CD4-positive, alpha-beta T cell treated with Interleukin-15 for 4 hours (primary cell): ENCODE measurements at places on chromosomes 11 and 22.

DNA sequence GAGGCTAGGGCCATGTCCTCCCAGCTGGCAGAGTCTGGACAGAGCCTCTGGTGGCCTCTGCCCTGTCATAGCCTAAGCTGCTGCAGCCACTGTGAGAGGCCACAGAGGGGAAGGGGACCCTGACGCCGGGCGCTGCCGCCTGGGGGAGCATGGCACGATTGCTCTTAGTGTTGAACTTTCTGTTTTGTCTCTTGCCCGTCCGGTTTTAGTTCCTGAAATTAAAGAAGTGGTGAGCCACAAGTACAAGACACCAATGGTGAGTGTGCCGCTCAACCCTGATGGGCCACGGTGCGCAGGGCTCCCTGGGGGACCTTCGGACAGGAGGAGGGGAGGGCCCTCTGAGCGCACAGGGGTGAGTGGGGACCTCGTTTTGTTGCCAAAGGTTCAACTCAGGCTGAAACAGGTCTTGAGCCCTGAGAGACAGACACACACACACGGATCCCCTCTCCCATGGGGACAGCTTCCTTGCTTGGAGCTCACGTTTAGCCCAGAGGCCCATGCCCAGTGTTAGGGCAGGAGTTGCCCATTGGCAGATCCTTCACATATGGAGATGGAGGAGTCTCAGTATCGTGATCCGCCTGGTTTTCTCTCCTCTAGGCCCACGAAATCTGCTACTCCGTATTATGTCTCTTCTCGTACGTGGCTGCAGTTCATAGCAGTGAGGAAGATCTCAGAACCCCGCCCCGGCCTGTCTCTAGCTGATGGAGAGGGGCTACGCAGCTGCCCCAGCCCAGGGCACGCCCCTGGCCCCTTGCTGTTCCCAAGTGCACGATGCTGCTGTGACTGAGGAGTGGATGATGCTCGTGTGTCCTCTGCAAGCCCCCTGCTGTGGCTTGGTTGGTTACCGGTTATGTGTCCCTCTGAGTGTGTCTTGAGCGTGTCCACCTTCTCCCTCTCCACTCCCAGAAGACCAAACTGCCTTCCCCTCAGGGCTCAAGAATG is 23.8 kb downstream of the MYBPC3 start:
- DNase-seq: no peak

GRCh38 chr11:119580081-119580480 is 148.9 kb downstream of the NECTIN1 start:
- DNase-seq: no peak

- no peak for DNase-seq
Measured at GRCh38 chr11:120842195-120842594, 181.7 kb upstream of the TBCEL start.

DNA sequence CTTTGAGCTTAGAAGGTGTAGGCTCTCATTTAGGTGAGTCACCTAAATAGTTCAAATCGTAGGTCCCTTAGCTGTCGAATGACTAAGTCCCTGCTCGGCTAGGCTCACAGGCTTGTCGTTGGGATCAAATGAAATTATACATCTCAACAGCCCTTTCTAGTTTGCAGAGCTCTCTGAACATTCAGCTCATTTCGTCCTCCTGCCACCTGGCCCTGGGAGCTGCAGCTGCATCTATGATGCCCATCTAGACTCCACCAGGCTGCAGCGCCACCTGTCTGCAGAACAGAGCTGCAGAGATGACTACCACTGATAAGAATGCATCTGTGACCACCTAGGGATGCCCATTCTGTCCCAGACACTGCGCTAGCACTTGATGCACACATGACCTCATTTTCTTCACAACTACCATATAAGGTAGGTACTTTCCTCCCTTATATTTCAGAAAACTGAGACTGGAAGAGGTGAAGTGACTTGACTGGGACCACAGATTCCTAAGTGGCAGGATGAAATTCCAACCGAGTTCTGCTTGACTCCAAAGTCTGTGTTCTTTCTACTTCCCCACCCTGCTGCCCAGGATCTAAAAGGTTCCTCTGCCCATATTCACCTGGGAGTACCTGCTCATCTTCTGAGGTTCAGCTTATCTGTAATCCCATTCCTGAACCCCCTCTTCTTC is 141.1 kb upstream of the NARS2 start:
- DNase-seq: peak; percentile 3

DNA sequence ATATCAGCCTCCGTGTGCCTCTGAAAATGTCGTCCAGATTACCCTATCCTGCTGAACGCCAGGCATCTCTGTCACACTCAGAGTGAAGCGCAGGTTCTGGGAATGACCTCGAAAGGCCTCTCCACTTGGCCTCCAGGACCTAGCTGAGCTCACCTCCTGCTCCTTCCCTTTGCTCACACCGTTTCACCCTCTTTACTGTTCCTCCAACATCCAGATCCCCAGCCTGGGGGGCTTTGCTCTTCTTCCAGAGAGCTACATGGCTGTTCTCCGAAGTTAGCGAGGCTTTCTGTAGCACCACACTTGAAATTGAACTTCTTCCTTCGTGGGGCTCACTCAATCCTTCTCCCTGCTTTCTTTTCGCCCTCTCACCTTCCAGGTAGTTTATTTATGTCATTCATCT is 27.9 kb downstream of the GLB1L2 start:
- no peak for DNase-seq

GRCh38 chr11:85626496-85626895 is 648 bp downstream of the DLG2 start:
- DNase-seq: no peak

- DNase-seq: no peak
Measured at GRCh38 chr11:130118165-130118564, 41.4 kb upstream of the ST14 start.
